NCI-H1105 treated with DMSO at 0.1 percent for 48 hours (cell line): ENCODE measurements at places on chromosomes 5 and 9.

DNA sequence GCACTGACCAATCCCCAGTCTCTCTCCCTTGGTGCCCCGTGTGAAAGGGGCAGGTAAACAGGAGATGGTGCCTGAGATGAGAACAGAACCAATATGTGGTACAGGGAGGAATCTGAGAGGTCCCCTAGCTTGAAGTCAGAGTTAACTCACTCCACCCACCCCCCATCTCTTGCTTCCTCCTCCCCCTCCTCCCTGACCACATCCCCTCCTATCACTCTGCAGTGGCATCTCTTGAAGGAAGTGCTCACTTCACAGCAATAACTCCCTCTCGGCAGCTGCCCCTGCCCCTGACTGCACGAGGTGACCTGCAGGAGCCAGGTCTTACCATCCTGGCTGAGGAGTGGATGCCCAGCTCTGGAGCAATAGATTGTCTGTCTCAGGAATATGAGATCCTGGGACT is 224.0 kb downstream of the GAS1 start:
- DNase-seq, result no peak

DNA sequence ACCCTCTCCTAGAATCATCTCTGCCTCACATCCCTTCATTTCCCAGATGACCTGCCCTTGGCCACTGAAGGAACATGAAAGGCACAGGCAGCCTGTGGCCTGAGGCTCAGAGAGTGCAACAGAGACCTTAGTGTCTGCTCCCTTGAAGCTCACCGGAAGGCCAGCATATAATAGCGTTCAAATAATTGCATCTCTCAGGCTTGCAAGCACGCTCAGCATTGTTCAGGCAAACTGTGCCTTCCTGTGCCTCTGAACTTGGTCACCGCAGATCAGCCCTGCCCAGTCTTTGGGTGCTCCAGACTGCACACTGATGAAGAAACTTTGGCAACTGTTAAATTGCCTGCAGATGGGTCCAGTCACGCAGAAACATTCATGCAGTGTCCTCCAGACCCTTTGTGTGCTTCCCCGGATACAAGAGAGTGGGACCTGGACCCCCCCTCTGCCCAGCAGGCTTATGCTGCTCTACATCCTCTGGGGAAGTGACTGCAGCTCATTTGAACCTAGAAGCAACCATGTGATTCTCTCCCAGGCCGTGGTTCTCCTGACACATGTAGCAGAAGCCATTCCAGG is 216.0 kb upstream of the ANKRD55 start:
- DNase-seq, result no peak

DNA sequence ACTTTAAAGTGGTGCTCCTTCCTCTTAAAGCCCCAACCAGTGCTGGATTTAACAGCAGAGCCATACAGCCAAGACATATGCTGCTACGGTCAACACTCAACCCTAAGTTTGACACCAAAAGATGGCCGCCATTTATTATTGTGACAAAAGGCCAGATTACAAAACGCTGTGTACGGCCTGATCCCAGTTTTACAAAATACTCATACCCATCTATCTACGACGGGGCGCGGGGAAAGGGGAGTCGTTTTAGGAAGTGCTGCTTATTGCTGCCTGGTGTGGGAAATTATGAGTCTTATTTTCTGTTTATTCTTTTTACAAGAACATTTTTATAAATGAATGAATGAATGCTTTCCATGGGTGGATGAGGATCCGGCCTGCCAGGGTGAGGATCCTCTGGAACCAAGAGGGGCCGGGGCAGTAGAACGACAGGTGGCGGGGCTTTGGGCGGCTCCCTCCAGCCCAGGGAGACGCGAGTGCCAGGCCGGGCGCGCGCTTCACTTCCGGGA is 457 bp upstream of the IDNK start:
- DNase-seq, result no peak

- DNase-seq, result no peak
These were observed 127.8 kb upstream of the CKMT2 start for GRCh38 chr5:81105261-81105877.

GRCh38 chr9:134963546-134963945 is 45.8 kb upstream of the FCN1 start:
- DNase-seq, result no peak

DNA sequence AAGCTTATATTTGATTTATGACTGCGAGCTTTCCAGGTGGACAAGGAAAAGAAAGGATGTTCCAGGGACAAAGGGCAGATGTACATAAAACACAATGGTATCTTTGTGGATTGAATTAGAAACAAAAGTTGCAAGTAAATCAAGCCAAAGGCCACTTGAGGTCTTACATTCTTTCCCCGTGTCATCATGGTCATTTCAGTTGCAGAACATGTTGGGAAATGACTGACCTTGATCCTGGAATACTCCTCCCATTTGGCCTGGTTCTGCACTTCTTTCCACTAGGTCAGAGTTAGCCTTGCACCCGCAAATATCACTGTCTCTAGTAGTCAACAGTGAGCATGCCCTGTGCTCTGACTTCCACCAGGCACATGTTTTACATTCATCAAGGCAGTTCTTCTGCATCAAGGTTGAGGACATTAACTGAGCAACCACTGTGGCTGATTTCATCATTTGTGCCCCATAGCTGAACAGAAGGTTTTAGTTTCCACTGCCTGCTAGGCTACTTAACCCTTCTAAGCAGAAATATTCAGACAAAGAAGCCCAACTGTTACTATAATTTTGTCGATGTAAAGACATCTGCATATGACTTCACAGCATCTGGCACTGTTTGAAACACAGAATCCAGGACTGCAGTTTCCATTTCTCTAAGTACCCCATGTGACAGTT is 1161.7 kb upstream of the DMAC1 start:
- DNase-seq, result no peak

- DNase-seq, result no peak
These were observed 9.8 kb upstream of the PHYKPL start for GRCh38 chr5:178242416-178242815.

- no peak for DNase-seq
These were observed 201.2 kb downstream of the ADAMTS12 start for GRCh38 chr5:33690374-33691135.

DNA sequence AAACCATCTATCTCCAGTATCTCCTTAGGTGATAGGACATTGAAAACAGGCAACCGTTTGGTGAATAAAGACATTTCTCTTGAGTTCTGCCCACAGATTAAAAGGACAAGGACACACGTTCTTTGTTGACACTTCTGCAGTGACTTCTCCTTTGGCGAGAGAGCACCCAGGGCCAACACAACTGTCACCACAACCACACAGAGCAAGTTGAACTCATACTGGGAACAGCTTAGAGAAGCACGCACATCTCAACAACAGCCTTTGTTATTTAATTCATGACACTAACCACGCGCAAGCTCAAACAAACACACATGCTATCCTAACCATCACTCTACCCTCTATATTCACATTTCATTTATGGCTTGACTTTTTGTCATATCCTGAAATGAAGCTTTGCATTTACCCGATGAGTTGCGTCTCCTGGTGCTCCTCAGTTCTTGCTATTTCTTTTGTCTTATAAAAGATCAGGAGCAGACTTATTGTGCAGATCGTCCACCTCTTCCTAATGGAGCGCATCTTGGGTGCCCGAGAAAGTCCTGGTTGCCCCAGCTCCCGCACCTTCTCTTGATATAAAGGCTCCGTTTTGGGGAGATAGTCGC is 543 bp downstream of the ST8SIA4 start:
- peak; percentile 0 for DNase-seq

- no peak for DNase-seq
These were observed 7.9 kb downstream of the CYSTM1 start for GRCh38 chr5:140182803-140183367.

DNA sequence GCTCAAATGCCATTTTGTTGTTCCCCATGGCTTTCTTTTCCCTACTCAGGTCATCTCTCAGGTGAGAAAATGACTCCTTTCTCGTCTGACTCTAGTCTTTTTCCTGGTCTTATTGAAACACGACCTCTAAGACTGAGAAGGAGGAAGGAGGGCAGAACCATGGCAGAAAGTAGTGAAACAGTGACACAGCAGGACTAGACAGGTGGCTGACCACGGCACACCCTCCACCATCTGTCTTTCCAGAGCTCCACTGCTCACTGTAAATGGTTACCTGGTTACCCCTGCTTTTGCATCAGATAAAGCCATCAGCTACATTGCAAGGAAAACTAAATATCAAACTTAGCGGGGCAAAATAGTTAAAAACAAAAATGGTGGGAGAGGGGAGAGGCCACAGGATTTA is 30.9 kb downstream of the NR4A3 start:
- no peak for DNase-seq

GRCh38 chr5:102670224-102670836 is 84.8 kb upstream of the PAM start:
- DNase-seq, result peak; percentile 67

- no peak for DNase-seq
These were observed 89.7 kb downstream of the PDE6A start for GRCh38 chr5:149854866-149855265.

GRCh38 chr9:87286506-87286905 is 211.2 kb upstream of the DAPK1 start:
- no peak for DNase-seq

DNA sequence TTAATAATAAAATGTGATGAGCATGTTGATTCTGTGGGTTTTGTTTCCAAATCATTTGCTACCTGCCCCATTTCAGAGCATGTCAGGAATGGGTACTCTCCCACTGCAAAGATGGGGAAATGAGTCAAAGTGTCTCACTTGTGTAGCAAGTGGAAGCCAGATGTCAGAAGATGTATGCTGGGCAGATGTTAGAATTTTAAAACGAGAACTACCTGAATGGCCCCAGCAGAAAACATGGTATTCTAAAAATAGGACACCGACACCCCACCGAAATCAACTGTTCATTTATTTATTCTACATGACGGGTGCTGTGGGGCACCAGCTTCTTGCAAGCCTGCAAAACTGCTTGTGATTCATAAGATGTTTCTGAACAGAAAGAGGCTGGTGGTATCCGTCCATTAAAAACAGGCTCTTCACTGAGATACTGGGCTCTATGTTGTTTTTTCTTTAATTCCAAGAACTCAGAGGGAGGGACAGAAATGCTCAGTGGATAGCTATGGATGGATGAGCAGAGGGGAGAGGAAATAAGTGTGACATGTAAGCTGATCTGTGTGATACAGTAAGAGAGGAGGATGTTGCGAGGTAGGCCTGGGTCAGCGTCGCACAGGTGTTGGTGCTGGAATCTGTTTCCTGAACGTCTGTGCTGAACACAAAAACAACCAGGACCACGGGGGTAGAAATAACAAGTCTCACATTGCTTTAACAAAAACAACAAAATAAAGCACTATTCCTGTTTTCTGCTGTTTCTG is 157.2 kb downstream of the EFNA5 start:
- DNase-seq, result no peak

DNA sequence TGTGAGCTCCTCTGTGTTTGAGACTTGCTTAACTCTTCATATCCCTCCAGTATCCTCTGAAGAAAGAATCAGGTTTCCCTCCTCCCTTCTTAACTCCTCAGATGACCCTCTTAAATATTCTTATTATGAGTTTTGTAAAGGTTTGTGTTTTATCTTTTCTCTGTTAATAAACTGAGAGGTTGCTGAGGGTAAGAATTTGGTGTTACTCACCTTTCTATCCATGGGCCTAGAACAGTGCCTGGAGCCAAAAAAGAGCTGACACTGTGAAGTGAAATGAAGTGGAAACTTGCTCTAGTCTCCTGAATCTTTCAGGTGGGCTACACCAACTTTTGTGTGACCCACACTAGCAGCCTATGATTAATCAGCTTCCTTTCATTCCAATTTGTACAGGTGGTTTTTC is 208.4 kb downstream of the CSNK1G3 start:
- DNase-seq, result no peak

- no peak for DNase-seq
These were observed 16.2 kb downstream of the CYFIP2 start for GRCh38 chr5:157282150-157282549.

GRCh38 chr5:176438959-176439757 is 9.0 kb upstream of the FAF2 start:
- no peak for DNase-seq

DNA sequence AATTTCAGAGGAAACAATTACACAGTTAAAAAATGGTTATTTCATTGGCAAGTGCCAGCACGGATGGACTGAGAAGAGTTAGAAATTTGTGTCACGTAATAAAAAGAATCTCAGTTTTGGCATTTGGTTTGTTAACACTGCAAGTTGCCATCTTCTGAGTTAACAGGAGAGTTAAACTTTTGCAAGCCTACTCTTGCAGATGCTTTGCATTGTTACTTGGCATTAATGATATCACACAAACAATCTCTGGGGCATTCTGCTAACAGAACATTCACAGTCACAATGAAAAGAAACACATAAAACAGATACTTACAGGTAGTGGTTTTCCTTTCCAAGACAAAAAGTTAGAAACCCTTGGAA is 647 bp downstream of the FREM1 start:
- DNase-seq, result no peak

- no peak for DNase-seq
These were observed 29.5 kb downstream of the AQP7 start for GRCh38 chr9:33372900-33373299.

- DNase-seq, result no peak
These were observed 23.9 kb downstream of the CNTRL start for GRCh38 chr9:121098567-121099198.

DNA sequence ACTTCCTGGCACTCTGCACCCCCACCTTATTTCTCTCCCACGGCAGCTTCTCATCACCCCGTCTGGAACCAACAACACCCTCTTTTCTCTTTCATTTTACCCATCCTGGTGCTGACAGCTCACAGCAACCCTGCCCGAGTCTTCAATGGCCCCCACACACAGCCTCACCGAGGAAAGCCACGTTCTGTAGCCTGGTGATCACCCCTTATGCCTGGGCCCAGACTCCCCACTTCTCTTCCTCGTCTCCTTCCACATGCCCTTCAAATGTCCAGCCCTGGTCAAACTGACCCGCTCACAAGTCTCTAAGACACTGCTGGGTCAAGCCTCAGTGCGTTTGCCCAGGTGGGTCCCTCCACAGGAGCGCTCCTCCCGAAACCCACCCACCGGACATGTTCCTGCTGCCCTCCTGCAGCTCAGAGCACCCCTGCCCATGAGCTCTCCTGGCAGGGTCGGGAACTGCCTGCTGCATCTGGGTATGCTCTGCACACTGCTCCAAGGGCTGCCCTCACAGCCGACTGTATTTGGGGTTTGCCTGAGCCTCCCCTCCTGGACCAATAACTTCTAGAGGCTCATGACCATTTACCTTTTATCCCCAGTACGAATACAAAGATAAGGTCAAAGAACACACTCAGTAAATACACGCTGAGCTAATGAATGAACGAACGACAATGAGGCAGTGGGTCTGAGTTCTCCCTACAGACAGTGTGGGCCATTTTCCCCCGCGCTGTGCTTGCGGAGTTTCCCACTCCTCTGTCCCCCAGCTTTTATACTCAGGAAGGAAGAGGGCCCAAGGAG is 154.7 kb upstream of the PHYKPL start:
- DNase-seq, result no peak

- no peak for DNase-seq
These were observed 711.0 kb downstream of the TLE4 start for GRCh38 chr9:80282766-80283165.
